Stimulated activated CD4-positive, alpha-beta T cell treated with anti-CD3 and anti-CD28 coated beads, Interleukin-1b, Interleukin-23, amount 100 ng/mL, for 24 hours (primary cell): ENCODE measurements at places on chromosomes 7 and 10.
A peak's percentile ranks its signal among the peaks of the same experiment; 100 is the strongest.

GRCh38 chr10:75297021-75297599, 61.4 kb upstream of the COMTD1 start:
- DNase-seq, result no peak

GRCh38 chr7:35379481-35379880, 125.6 kb upstream of the TBX20 start:
- no peak for DNase-seq

- DNase-seq, result no peak
Observed at GRCh38 chr7:2452074-2452507, 24.1 kb downstream of the GRIFIN start.

- DNase-seq, result no peak
Observed at GRCh38 chr10:15266117-15266516, 97.6 kb upstream of the NMT2 start.

- DNase-seq, result no peak
Observed at GRCh38 chr10:121662945-121663917, 65.0 kb upstream of the FGFR2 start.

DNA sequence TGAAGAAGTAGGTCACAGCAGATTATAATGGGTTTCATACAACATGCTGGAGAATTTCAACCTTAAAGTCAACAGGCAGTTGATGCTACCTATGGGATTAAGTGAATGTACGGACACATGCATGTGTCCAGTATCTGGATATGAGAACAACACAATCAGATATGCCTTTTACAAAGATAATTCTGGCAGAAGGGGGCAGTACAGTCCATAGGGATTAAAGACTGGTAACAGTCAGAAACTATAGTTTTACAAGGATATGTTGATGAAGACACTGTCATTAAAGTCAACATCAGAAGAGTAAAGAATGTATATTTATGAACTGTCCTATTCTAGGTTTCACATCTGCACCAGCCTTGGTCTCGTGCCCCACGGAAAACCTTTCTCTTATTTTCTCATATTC, 41.5 kb downstream of the ANKMY2 start:
- no peak for DNase-seq

- no peak for DNase-seq
Observed at GRCh38 chr10:109894516-109894915, 28.8 kb downstream of the XPNPEP1 start.

- DNase-seq, result no peak
Observed at GRCh38 chr10:78378192-78378591, 344.5 kb downstream of the RPS24 start.

- DNase-seq, result no peak
Observed at GRCh38 chr7:55177589-55178261, 158.9 kb downstream of the EGFR start.

GRCh38 chr7:79668292-79668691, 214.8 kb upstream of the MAGI2 start:
- no peak for DNase-seq

GRCh38 chr10:66931949-66932343, 6.1 kb downstream of the LRRTM3 start:
- DNase-seq, result no peak

DNA sequence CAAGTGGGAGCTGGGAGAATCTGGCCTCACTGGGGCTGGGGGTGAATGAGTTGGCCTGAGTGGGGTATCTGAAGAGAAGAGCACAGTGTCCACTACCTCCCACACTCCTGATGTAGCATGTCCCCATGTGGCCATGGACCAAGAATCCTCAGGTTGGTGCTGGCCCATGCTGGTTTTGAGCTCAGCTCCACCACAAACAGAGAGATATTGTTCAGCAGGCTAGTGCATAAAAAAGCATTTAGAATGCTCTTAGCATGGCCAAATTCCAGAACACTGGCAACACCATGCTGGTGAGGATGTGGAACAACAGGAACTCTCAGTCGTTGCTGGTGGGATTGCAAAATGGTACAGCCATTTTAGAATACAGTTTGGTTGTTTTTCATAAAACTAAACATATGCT, 61.4 kb downstream of the FRMPD2 start:
- DNase-seq, result no peak

DNA sequence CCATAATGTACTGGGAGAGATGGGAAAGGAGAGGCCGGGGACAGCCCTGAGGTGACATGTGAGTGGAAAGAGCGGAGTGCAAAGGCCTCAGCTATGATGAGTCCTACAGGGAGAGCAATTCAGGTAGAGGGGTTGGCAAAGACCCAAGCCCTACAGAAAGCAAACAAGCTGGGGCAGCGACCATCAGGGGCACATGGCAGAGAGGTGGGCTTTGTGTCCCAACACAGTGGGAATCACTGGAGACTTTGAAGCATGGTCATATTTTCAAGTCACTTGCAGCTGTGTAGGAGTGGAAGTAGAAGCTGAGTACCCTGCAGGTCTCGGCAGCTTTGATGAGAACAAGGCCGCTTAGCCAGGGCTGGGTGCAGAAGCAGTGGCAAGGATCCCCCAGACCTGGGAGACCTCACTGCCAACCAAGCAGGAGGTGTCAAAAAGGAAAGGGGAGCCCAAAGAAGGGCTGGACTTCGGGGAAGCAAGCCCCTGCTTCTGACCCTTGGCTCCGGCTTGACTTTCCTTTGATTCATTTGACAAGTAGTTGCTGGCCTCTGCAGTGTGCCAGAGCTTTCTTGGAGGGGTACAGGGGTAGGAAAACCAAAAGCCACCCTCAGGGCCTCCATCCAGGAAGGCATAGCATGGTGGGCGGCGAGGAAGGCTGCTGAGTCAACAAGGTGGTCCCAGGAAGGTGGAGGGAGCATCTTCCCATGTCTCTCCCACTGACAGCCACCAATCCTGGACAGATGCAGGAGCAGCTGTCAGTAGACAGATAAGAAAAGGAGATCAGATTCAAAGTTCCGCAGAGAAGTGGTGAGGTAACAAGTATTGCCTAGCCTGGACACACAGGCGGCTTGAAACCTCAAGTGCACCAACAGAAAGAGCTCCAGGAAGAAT, 1.9 kb upstream of the PGAM2 start:
- no peak for DNase-seq

DNA sequence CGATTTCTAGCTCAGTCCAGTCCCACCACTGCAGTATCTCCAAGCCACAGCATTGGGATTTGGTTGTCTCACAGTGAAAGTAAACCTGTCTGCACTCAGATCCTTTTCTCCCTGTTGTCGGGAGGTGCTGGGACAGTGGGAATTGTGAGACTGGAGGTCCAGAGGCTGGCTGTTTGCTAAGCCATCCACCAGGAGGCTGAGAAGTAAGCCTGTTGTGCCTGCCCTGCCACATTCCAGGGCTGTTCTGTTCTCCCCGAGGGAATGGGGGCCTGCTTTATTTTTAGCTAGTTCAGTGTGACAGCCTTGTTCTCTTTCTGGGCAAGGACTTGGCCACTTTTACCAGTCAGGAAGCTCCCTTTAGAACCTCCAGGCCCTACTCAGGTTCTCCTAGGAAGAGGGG, 54.9 kb downstream of the HK1 start:
- no peak for DNase-seq

- no peak for DNase-seq
Observed at GRCh38 chr7:108045154-108045553, 42.2 kb upstream of the LAMB1 start.

DNA sequence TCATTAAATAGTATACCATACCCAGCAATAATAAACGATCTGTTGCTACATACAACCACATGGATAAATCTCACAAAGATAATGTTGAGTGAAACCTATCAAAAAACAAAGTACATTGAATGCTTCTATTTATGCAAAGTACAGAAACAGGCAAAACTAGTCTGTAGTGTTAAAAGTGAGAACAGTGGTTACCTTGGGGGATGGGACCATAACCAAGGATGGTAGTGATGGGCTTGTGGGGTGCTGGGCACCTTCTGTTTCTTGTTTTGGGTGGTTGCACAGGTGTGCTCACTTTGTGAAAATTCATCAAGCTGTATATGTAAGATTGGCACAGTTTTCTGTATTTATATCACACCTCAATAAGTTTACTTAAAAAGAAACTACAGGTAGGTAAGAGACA, 105.7 kb downstream of the ATE1 start:
- no peak for DNase-seq

GRCh38 chr10:112811741-112812551, 138.1 kb upstream of the TCF7L2 start:
- no peak for DNase-seq

- no peak for DNase-seq
Observed at GRCh38 chr7:28782362-28782761, 175.8 kb downstream of the TRIL start.

DNA sequence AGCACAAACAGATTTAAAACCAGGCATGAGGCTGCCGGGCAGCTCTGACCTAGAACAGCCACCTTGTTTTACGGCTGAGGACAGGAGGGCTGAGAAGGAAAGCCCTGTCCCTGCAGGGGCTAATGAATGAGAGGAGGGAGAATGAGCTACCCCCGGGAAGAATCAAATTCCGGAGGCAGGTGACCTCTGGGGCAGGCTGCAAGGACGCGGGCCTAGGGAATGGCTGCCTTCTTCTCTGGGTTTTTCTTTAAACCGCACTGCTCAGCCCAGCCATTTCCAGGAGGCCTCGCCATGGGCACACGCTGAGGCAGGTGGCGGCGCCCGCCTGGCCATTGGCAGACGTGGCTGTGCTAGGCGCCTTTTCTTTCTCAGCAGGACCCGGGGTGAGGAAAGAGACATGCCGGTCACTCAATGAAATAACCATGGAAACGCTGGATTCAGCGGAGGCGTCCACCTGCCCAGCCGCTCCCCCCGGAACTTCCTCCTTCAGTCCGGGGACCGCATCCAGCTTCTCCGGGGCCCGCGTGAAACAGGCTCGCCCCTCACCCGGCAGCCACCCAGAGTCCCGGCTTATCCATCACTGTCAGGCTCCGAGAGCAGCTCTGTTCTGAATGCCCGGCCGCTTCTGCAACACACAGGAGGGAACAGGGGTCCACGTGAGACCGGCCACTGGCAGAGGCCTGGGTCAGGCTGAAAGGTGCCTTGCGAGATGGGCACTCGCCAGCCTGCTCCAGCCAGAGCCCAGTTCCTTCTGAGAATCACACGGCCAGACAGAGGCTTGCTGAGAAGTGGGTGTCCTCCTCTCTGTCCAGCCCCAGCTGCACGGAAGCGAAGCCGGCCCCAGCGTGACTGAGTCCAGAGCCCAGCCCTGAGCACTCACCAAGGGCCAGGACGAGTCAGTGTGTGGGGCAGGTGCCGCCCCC, 82.1 kb downstream of the PDGFA start:
- DNase-seq, result no peak

GRCh38 chr10:27908231-27908630, 90.6 kb downstream of the ODAD2 start:
- no peak for DNase-seq

- no peak for DNase-seq
Observed at GRCh38 chr7:155698633-155699032, 54.2 kb downstream of the RBM33 start.

GRCh38 chr7:42745357-42746059, 166.4 kb downstream of the C7orf25 start:
- peak; percentile 14 for DNase-seq

- DNase-seq, result no peak
Observed at GRCh38 chr7:24057243-24057642, 226.7 kb upstream of the NPY start.

DNA sequence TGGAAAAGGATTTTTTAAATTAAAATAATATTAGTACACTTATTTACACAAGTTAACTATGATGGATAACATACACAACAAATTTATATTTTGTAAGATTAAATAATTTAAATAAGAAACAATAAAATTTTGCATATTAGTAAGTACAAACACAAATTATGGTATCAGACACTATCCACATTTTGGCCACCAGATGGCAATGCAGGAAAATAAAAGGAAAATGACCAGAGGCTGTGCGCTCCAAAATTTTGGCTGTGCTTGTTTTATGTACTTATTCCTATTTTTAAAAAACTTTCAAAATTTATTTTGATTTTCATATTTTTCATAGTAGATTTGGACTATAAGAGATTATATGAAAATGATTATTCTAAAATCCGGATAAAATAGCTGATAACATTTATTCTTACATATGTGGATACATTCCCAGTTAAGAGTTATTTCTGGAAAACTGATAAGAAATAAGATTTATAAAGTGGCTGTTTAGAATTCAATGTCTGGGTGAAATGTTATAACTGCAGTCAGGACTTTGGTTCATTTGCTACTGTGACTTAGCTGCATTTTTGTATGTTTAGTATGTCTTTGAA, 274.7 kb upstream of the HGF start:
- DNase-seq, result no peak

- DNase-seq, result no peak
Observed at GRCh38 chr7:28360739-28361138, 51.6 kb upstream of the CREB5 start.

- DNase-seq, result no peak
Observed at GRCh38 chr10:72243822-72244437, 27.9 kb upstream of the ASCC1 start.

DNA sequence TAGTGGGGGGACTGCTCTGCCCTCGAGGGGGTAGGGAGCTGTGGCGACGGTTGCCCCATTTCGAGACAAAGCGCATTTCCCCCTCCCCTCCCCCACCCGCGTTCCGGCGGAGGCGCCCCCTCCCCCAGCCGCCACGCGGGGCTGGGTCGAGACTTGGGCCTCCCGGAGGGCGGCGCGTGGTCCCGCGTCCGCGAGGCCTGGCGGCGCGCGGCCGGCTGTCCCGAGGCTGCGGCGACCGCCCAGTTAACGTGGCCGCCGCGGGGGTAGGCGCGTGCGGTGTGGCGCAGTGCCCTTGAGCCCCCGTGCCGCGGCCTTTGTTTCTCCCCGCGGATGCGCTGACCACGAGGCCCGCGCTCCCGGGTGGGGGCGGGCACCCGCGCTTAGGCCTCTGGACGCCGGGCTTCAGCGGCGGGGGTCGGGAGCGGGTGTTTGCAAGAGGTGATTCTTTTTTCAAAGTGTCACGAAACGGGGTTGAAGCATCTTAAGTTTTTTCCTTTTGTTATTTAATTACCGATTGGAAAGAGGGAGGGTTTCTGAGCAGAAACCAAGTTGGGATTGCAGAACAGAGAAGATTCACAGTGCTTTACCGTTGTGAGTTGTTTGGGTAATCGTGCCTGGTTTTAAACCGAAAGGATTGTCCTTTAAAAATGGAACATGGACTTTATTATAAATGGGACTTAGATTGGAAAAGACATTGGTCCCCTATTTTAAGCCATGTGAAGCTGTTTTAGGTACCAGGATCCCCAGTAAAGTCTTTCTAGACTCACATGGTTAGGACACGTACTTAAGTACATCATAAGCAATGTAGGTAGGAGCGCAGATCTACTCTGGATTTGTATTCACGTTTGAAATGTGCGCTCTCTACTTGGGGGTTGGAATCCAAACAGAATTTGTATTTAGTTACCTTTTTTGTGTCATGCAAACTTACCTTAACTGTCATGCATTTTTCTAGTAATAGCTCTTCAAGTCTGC, 760 bp downstream of the CBX3 start:
- DNase-seq, result peak; percentile 35

- no peak for DNase-seq
Observed at GRCh38 chr7:153022475-153023193, 263.1 kb downstream of the ACTR3B start.

GRCh38 chr10:117439243-117439912, 64.1 kb upstream of the PDZD8 start:
- DNase-seq, result no peak

DNA sequence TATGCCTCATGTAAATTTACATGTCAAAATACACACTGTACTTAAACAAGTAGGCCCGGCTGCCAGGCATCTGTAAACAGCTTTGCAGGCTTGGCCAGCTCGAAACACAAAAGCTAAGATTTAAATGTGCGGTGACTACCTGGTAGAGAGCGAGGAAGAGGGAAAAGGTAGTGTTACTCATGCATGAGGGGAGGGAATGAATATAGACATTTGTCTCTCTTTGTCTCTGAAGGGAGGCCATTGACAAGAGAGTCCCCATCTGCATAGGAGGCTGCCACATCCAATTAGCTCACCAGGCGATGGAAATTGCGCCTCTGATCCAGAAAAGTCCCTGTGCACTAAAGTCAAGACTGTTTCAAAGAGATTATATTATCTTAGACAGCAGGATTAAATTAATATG, 535.8 kb downstream of the PTPRN2 start:
- no peak for DNase-seq
